CMK (cell line): ENCODE measurements at places on chromosomes 1 and 21.

- DNase-seq, result no peak
Measured at GRCh38 chr1:60898413-60898812, 183.9 kb upstream of the NFIA start.

DNA sequence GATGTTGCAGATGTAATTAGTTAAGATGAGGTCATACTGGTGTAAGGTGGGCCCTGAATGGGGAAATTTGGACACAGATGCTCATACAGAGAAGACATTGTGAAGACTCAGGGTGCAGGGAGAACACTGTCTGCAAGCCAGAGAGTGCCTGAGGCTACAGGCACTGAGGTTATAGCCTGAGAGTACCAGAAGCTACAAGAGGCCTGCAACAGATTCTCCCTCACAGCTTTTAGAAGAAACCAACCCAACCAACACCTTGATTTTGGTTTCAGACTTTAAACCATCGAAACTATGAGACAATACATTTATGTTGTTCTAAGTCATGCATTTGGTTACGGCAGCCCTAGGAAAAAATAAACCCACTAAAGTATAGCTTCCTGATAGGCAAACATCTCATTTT, 321.7 kb upstream of the USP25 start:
- no peak for DNase-seq

- no peak for DNase-seq
Measured at GRCh38 chr21:35885942-35886541, 174.3 kb downstream of the SETD4 start.

DNA sequence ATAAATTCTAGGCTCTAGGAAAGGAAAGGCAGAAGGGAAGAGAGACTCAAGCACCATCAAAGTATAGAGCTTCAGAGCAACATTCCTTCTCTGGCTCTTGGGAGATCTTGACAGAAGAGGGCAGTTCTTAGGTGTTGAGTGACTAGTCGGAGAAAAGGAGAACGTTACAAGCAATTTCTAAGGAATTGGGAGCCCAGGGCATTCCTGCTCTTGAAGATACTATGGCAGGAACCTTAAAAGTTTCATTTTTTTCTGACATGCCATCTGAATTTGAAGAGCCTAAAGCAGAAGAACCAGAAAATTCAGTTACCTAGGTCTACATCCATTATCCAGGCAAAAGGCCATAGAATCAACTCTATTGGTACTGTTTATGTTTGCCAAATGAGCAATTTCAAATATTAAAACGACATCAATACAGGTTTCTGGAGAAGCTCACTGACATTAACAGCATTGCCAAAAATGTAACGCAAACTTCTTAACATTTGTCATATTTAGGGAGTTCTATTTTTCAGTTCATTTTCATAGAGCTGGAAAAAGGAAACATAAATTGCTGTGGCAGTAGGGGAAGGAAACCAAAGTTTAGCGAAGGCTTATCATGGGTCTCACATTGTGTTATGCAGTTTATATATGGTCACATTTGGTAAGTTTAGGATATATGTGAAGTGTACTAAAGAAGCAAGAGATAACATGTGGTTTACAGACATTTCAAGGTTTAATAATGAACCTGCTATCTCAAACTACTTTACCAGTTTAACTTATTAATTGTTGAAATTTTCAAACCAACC, 210.1 kb upstream of the NRIP1 start:
- no peak for DNase-seq

DNA sequence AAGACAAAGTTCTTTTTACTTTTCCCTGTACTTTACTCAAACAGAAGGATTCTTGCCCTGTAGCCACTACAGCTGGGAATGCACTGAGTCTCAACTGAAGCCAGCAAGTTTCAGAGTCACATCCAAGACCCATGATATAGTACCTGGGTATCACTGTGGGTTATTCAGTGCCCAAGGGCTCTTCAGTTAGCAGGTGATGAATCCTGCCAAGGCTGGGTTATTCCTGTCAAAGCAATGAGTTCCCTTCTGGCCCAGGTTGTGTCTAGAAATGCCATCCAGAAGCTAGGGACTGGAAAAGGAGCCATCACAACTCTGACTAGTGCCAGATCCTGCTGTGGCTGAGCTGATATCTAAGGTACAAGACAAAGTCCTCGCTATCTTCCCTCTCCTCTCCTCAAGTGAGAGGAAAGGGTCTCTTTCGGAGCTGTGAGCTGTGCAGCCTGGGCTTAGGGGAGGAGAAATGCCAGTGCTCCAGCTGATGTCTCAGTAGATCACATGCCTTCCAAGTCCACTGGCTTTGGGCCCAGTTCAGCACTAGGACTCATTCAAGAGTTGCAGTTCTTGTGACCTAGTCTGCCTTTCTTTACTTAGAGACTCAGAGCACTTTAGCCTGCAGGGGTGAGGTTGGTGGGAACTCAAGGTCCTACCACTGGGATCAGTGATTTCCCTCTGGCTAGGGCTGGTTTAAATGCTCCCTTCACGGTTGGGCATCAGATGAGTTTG, 369.4 kb downstream of the TBX15 start:
- no peak for DNase-seq

- DNase-seq, result no peak
Measured at GRCh38 chr1:109513110-109513710, 3.7 kb upstream of the AMIGO1 start.
